ENCODE measurements at places on chromosomes 6 and 20.

GRCh38 chr6:74755778-74756177 lies 450.1 kb downstream of the COL12A1 start:
- no peak for DNase-seq

DNA sequence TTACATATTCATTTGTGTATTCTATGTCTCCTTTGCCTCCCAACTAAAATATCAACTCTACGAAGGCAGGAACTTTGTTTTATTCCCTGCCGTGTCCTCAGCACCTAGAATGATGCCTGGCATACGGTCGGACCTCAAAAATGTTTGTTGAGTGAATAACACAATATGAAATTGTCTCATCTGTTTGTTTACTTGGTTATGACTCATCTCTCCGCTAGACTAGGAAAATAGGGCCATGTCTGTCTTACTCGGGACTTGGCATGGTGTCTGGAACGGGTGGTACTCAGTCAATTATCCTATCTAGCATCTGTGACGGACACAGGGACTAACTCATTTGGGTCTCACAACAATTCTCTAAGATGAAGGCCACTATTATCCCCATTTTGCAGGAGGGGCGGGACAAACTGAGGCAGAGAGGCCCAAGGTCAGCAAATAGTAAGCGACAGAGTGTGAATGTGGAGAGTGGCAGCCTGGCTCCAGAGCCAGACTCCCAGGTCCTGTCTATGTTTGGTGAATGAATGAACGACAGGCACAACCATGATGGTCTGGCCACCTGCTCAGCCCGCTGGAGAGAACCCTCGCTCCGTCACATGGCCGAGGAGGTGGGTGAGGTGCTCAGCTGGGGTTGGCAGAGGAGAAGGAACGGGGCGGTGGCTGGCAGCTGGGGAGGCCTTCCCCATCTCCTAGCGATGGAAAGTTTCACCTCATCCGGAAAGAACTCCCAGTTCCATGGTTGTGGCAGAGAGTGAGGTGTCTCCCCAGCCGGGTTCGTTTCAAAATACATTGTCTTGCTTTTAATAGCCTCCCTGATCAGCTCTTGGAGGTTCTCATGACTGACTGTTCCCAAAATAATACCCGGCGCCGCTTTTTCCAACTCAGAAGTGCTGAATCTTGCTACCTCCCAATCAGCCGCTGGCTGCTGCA lies 27.6 kb upstream of the NFATC2 start:
- DNase-seq: no peak

GRCh38 chr6:55972091-55972490 lies 96.7 kb upstream of the BMP5 start:
- DNase-seq: no peak

DNA sequence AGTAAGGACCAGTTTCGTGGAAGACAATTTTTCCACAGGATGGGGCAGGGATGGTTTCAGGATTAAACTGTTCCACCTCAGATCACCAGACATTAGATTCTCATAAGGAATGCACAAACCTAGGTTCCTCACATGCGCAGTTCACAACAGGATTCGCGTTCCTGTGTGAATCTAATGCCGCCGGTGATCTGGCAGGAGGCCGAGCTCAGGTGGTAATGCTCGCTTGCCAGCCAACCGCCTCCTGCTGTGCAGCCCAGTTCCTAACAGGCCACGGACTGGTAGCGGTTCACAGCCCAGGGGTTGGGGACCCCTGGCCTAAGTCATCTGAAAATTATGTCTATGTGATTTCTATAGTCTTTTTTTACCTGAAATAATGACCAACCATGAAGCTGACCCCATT lies 217.5 kb downstream of the TMEM200A start:
- no peak for DNase-seq

- no peak for DNase-seq
These were observed 399.7 kb downstream of the BTBD3 start for GRCh38 chr20:12317433-12317832.

DNA sequence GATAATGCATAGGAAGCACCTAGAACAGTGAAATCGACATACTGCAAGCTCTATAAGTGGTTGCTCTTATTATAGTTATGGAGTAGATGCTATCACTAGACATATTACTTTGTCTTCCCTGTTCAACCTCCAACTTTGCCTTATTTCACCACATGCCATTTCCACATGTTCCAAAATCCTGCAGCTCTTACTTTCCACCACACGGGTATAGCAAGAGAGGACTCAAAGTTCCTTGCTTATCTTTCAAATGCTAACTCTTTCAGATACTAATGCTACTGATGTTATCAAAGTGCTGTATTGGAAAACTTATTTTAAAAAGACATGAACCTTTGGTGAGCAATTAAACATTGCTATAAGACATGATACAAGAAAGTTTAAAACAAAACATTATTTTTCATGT lies 1130.1 kb downstream of the HACE1 start:
- no peak for DNase-seq

DNA sequence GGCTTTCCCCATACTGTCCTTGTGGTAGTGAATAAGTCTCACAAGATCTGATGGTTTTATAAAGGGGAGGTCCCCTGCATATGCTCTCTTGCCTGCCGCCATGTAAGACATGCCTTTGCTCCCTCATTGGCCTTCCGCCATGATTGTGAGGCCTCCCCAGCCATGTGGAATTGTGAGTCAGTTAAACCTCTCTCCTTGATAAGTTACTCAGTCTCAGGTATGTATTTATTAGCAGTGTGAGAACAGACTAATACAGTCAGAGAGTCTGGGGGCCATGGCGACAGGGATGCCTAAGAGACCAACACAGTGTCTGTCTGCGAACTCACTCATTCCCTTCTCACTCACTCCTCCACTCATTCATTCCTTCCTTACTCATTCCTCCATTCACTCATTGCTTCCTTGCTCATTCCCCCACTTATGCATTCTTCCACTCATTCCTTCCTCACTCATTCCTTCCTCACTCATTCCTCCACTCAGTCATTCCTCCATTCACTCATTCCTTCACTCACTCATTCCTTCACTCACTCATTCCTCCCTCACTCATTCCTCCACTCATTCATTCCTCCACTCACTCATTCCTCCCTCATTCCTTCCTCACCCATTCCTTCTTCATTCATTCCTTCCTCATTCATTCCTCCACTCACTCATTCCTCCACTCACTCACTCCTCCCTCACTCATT lies 137.5 kb upstream of the AGPAT4 start:
- DNase-seq: no peak

DNA sequence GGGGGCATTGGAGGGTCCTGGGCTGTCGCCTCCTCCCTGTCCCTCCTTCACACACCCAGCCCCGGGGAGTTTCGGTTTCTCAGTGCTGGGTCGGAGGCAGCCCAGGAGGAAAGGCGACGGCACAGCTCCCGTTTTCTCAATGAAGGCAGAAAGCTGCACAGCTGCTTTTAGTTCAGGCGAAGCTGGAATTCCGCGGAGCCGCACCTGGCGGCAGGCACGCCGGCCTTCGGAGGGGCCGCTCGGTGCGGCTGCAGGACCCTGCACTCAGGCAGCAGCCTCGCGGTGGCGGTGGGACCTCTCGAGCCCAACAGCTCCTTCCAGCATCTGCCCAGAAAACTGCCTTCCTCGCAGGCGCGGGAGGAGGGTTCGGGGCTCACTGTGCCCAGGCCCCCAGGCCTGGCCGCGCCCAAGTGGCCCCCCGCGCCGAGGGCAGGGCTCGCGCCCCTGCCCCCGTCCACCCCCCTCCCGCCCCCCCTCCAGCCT lies 4.6 kb downstream of the FOXQ1 start:
- no peak for DNase-seq

DNA sequence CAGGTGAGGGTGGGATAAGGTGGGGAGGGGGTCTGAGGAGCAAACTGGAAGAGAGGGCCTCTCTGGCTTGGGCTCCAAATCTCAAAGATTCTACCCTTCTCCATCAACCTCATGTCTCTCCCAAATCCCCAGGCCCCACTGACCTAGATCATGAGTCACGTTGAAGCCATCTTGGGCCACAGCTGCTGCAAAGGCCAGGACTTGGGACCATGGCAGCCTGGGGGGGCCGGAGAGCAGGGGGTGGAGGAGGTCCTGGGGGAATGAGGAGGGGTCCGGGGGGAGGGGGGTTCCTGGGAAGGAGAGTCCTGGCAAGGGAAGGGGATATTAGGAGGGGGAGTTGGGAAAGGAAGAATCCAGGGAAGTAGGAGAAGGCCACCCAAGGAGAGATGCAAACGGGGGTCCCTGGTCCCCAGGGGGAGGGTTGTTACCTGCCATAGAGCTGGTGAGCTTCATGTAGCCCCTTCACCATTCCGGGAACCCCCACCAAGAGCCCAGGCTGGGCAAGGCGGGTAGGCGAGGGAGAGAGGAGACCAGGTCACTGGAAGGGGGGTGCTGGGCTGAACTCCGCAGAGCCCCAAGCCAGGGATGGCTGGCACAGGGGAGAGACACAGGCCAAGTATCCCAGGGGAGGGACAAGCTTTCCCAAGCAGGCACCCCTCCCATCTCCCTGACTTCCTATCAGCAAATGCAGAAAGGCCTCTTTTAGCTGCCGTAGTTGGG lies 12.7 kb downstream of the GGT7 start:
- DNase-seq: no peak

- no peak for DNase-seq
These were observed 20.5 kb downstream of the DNAJC5 start for GRCh38 chr20:63915471-63915870.

DNA sequence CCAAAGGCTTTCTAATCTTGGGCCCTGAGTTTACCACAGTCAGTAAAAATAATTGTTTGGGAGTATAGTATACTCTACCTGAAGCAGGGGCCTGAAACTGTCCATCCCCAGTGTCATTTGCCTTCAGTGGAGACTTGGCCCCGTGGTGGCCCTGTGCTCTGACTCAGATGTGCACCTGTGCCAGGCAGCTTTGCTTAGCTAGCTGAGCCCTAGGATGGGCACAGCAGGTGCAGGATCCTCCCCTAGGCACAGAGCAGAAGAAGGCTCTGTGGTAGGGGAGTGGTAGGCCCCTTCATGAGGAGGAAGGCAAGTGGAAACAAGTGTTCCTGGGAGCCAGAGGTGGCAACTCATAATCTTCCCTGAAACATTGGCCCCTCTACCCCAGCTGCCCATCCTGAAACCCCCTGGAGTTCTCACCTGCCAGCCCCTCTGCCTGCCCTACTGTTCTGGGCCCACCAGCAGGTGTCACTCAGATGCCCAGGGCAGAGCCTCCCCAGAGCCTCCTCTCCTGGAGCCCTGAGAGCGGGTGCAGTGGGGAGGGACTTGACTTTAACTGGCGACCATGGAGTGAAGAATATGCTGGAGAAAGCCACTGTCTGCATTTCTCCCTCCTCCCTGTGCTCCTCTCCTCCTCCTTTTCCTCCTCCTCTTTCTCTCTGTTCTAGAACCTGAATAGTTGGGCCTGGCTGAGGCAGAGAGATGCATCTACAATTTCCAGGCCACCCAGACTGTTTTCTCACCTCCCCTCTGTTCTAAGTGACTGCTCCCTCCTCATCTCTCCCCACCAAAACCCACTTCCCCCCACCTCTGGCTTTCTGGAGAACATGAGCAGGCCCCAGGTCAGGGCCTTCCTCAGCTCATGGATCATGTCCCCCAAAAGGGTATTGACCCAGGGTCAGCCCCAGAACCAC lies 2.9 kb downstream of the CPNE5 start:
- DNase-seq: no peak

- DNase-seq: no peak
These were observed 10.4 kb downstream of the GCNT2 start for GRCh38 chr6:10531503-10531902.

DNA sequence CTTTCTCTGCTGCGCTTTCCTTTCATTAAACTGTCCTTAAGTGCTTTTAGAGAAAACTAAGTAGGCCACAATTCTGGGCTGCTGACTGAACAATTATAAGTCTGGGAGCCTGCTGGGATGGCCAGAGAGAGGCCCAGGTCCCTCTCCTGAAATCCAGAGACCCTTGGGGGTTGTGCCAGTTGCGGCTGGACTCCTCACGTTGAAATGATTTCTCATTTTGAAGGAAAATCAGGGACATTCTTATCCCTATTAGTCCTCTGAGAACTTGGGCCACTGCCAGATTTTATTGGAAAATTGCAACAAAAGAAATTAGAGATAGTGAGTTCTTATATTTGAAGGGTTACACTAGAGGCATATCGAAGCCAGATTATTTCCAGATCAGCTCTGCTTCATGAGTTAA lies 145.1 kb downstream of the CLIC5 start:
- DNase-seq: no peak

GRCh38 chr6:54813892-54814291 lies 32.7 kb upstream of the FAM83B start:
- no peak for DNase-seq

GRCh38 chr6:134925800-134926199 lies 24.1 kb downstream of the ALDH8A1 start:
- DNase-seq: no peak

GRCh38 chr20:6864740-6865139 lies 97.3 kb downstream of the BMP2 start:
- DNase-seq: no peak

DNA sequence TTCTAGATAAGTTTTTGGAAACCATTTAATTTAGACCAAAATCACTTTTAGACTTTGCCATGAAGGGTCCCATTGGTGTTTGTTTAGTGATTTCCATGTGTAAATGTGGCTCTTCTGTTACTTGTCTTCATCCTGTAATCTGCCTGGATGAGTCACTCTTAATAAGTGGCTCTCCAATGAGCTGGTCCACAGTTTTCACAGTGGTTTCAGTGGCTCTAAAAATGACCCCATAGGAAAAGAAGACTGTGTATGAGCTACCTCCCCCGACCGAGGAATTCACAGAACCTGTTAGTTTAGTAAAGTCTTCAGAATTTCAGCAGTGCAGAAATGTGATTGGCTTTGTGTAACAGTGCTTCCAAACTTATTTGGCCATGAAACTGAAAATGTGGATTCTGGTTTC lies 492.0 kb upstream of the MARCKS start:
- no peak for DNase-seq

DNA sequence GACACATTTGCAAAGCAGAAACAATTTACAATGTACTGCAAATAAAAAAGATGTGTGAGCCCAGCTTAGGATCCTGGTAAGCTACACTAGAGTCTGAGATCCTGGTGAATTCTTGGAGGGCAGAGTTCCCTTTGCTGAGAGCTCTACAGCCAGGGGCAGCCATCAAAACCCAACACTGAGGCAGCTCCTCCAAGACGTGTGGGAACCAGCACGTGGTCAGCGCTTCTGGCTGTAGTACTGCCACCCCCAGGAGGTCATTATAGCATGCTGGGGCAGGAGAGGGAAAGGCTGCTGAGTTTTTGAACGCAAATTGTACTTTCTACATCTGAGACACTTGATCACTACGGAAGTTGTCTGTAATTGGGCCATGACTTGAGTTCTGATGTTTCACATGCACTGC lies 131.5 kb downstream of the INSM1 start:
- DNase-seq: no peak
